Activated gamma-delta T cell (primary cell): ENCODE measurements at places on chromosomes 2 and 18.

DNA sequence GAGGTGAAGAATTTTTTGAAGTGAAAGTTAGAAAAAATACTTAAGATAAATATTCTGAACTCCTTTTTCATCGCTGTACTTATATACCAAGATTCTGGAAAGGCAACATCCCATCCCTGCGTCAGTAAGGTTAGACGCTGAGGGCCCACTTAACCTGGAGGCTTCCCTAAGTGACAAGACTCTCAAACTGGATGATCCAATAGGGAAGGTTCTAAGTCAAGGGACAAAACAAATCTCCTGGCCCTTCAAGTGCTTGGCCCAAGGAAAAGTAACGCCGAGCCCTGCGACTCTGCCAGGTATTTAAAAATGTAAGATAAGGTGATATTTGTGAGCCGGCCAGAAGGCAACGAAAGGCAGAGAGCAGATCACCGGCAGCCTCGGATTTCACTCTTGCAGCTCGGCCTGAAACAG is 1.3 kb downstream of the STK39 start:
- DNase-seq = no peak

DNA sequence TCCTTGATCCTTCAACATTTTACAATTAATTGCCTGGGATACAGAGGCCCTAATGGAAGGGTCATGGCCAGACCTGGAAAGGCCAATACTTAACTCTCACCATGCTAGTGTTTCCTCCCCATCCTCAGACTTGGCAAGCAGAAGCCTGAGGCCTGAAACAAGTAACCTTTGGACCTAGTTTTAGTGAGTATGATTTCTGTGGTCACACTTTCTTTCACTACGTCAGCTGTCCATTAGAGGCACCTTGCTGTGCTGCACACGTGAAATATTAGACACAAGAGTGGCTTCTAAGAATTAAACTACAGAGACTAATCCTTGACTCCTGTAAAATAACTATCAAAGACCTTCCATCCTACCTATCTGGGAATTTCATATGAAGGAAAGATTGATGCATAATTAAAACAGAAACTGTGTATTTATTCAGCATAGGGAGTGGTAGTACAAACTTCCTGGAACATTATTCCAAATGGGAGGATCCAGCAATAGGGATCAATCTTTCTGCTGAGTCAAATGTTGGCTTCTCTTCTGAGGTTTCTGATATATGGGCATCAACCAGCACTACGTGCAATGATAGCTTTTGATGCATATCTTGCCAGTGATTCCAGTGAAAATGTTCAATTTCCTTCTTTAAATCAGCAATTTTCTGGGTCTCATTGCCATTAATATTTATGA is 249.7 kb downstream of the IKZF2 start:
- no peak for DNase-seq

DNA sequence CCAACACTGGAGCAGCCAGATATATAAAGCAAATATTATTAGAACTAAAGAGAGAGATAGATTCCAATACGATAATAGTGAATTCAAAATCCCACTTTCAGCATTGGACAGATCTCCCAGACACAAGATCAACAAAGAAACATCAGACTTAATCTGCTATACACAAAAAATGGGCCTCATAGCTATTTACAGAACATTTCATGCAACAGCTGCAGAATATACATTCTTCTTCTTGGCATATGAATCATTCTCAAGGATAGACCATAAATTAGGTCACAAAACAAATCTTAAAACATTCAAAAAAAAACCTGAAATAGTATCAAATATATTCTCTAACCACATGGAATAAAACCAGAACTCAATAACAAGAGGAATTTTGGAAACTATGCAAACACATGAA is 23.8 kb upstream of the BAZ2B start:
- DNase-seq = no peak

- no peak for DNase-seq
These were observed 63.7 kb downstream of the UXS1 start for GRCh38 chr2:106130251-106130998.

DNA sequence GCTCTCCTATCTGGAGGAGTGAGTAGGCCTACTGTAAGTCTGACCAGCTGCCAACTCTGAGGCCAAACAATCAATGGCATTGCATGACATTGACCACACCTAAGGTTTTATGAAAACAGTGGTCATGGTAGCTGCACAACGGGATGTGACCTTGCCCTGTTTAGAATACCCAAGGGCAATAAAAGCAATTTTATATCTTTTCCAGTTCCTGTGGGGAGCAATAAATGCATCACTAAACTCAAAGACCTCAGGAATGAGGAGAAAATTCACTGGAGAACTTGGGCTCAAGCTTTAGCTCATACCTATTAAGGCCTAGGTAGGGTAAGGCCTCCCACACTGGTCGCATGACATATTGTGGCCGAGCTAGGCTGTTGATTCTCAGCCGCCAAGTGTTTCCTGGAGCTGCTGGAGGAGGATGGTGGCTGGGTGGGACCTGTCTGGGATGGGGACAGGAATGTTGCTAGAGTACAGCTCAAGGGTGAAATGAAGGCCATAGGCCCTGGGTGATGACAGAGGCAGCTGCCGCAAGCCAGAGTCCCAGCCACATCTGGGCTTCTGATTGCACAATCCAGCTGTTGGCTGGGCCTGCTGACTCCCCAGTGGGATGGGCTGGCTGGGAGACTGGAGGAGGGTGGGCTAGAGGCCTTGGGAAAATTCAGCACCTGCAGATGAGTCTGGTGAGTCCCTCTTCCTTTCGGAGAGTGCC is 313.7 kb downstream of the CYP26B1 start:
- DNase-seq = no peak
